Activated CD4-positive, alpha-beta T cell treated with anti-CD3 and anti-CD28 coated beads, Interleukin-2, amount 50 U/mL, for 1 hour (primary cell): ENCODE measurements at places on chromosomes 6 and 20.

GRCh38 chr20:63081831-63082230, 75.1 kb upstream of the BHLHE23 start:
- no peak for DNase-seq

DNA sequence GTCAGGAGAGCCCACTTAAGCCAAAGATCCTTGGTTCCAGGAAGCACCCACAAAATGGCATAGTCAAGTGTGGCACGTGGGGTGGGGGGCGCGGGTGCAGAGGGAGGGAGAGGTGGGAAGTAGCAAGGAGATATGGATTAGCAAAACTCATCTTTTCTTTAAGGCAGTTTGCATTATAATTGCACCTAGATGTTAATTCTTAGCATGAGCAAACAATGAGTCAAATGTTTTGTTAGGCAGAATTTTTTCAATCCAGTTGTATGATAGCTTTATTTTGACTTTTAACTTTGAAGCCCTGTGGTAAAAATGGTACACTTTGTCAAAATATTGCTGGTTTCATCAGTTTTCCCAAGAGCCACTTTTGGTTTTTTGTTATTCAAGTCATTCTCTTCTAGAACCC, 15.0 kb downstream of the SCAND1 start:
- DNase-seq, result no peak

DNA sequence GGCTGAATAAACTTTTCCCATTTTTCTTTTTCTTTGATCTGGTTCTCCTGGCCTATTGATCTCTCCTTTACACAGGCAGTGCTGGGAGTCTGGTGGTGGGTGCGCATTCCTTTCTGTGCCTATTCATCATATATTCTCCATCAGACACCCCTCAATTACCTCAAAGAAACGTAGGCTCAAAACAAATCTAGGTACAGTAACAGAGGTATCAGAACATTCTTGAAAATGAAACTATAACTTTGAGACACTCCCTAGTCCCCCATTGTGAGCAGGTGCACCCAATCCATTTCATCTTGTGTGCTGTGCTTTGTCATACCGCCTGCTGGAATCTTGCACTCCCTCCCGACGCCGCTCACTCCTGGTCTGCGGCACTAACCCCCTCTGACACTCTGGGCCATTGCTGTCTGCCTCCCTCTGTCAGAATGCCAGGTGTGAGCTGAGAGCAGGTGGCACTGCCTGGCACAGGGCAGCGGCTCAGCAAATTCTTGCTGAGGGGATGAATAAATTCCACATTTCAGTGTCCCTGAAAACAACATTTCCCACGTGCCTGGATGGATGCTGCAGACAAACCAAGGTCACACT, 303.4 kb upstream of the EXOC2 start:
- DNase-seq, result no peak

- DNase-seq, result no peak
These were observed 98.7 kb upstream of the PMEPA1 start for GRCh38 chr20:57808264-57809070.

GRCh38 chr20:51522207-51522606, 20.3 kb downstream of the NFATC2 start:
- no peak for DNase-seq

- no peak for DNase-seq
These were observed 81.9 kb downstream of the FIG4 start for GRCh38 chr6:109772883-109773431.

- DNase-seq, result no peak
These were observed 125.7 kb upstream of the MTHFD1L start for GRCh38 chr6:150739711-150740349.

DNA sequence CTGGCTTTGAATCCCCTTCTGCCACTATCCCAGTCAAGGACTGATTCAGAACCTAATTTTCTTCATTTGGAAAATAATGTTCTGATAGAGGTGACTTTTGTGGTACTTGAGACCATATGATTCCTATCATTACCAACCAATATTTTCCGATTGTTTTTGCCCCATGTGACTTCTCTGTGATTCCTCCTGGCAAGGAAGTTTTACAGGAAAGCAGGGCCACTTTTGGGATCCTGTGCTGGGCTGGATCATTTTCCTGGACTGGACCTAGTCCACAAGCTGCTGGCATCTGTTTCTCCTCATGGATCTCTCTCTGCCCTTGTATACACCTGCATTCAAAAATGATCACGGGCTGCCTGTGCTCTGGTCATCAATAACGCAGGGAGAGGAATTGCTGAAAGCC, 13.9 kb upstream of the SNHG17 start:
- DNase-seq, result no peak

DNA sequence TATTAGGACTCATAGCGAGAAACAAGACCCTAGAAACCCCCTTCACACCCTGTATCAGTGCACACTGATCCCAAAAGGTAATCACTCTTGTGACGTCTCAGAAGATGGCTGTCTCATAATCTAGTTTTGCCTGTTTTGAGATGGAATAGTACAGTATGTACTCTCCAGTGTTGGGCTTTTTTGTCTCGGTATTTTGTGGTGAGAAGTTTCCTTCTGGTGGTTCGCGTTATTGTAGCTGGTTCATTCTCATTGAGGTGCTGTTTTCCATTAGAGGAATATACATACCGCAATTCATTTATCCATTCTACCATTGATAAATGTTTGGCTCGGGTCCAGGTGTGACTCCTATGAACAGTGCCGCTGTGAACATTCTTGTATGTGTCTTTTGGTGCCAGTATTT, 27.9 kb upstream of the MAP3K4 start:
- no peak for DNase-seq

- DNase-seq, result no peak
These were observed 89.9 kb downstream of the YTHDF1 start for GRCh38 chr20:63125838-63126601.

DNA sequence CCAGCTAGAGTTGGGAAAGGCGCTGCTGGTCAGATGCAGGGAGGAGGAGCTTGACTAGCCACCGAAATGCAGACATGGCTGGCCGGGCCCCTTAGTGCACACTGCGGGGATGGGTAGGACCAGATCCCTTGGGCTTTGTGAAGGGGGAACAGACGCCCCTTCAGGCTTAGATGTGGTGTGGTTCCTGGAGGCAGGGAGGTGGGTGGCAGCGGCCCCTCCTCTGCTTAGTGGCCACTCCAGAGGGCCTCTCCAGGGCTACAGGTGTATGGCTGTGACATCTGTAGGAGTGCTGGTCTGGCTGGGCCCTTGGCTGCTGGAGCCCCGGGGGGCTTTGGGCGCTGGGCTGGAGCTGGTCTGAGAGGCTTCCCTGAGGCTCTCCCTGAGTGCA, 5.9 kb downstream of the CCND3 start:
- DNase-seq, result no peak

DNA sequence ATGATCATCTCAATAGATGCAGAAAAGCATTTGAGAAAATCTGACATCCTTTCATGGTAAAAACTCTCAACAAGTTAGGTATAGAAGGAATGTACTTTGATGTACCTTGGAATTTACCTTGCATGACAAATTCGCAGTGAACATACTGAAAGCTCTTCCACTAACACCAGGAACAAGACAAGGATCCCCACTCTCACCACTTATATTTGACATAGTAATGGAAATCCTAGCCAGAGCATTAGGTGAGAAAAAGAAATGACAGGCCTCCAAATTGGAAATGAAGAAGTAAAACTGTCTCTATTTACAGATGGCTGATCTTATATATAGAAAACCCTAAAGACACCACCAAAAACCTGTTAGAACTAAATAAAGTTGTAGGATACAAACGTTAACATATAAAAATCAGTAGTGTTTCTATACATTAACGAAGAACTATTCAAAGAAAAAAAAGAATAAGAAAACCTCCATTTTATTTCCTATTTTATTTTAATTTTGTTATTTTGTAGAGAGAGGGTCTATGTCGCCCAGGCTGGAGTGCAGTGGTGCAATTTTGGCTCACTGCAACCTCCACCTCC, 26.9 kb downstream of the PCNA start:
- DNase-seq, result no peak

GRCh38 chr6:26604026-26604425, 7.3 kb downstream of the ABT1 start:
- DNase-seq, result no peak

DNA sequence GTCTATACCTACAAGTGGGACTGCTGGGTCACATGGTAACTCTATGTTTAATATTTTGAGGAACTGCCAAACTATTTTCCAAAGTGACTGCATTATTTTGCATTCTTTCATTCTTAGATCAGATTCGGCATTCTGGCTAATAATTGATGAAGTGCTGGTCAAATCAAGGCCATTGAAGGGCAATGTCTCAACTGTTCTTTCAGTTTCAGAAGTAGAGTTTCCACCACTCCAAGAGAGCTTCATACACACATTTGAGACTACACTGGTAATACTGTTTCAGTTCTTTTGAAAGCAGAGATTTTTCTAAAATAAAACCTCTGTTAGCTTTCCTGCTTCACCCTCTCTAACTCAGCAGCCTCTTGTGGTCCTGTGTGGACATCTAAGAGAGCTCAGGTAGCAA, 154.5 kb downstream of the CFAP61 start:
- DNase-seq, result no peak

- no peak for DNase-seq
These were observed 100.1 kb upstream of the ADTRP start for GRCh38 chr6:11878735-11879134.

- DNase-seq, result no peak
These were observed 6.3 kb downstream of the APCDD1L start for GRCh38 chr20:58508762-58509395.

- no peak for DNase-seq
These were observed 82.7 kb downstream of the SIM1 start for GRCh38 chr6:100382031-100382430.

- DNase-seq, result no peak
These were observed 45.1 kb upstream of the FAM83D start for GRCh38 chr20:38880952-38881735.

DNA sequence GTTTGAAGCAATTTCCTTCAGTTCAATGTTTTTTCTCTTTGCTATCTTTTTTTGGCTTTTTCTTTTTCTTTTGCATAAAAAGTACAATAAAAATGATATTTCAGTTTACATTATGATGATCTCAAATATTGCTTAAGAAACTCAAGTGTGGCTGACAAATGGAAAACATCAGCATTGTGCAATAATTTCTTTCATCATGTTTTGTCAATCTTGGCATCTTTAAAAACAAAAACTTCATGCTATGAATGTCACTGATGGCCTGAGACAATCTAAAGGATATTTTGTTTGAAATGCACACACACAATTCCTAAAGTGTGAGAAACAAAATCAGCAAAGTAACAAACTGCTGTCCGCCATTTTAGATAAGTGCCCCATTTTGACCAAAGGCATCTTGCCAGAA, 13.9 kb upstream of the MTCL3 start:
- no peak for DNase-seq

GRCh38 chr6:22424196-22424595, 127.4 kb upstream of the PRL start:
- no peak for DNase-seq

- no peak for DNase-seq
These were observed 1.7 kb downstream of the SOD2 start for GRCh38 chr6:159691133-159691962.

- no peak for DNase-seq
These were observed 13.1 kb downstream of the LIN28B start for GRCh38 chr6:104969785-104970581.

GRCh38 chr6:140275725-140276124, 901.3 kb upstream of the CITED2 start:
- no peak for DNase-seq

DNA sequence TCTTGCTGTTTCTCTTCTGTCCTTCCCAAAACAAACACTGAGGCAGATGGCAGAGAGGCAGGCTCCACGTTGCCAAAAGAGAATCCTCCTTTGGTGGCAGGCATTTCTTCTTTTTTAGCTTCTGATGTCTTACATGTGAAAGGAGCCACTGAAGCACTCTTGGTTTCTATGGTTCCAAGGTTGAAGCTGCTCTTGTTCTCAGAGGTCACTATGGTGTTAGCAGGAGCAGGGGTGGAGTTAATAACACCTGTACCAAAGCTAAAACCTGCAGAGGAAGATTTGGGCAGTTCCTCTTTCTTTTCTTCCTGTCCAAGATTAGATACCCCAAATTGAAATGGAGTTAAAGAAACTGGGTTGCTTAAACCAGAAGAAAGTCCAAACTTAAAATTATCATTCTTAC, 28.8 kb downstream of the FAM8A1 start:
- DNase-seq, result no peak

DNA sequence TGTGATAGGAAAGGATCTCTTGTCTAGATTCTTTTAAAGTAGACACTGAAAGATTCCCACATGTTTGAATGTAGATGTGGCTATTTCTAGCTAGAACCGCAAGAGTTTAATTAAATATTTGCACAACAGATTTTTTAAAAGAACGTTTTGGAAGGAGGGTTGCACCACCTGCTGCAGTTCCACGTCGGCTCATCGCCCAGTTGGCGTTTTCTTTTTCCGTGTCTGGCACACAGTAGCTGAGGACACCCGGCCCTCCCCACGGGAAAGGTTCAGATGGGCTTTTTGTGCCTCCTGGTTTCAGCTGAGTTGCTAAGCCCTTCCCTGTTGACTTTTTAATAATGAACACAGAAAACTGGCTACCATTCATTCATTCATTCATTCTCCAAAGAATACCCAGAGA, 41.8 kb upstream of the DOK5 start:
- no peak for DNase-seq

DNA sequence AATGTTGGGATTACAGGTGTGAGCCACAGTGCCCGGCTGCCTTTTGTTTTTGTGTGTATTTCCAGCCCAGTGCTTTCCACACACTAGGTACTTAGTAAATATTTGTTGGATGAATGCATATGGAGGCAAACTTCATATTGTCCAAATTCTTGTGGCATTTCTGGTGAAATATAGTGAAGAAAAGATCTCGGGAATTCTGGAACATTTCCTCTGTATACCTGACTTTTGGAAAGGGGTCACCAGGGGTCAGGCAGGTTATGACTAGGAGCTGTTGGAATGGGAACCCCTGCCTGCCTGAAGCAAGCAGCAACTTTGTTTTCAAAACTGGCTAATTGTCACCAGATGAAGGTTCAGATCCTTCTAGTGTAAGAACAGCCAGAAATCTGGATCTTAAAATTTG, 12.1 kb upstream of the SCP2D1 start:
- DNase-seq, result no peak

GRCh38 chr20:24665196-24665595, 195.8 kb downstream of the SYNDIG1 start:
- no peak for DNase-seq
